ENCODE measurements at places on chromosomes 2 and 18. TPM values are rescaled to one million over a fixed set of nuclear protein-coding genes. Genes with fewer than 3 reads are reported as not detected.
A peak's percentile ranks its signal among the peaks of the same experiment; 100 is the strongest.

The TMEM178A gene
- 0.66 TPM for total RNA-seq

GRCh38 chr18:76306685-76307292 is 188.3 kb downstream of the ZNF516 start:
- no peak for DNase-seq

The GPR45 gene
- not detected for total RNA-seq

- no peak for DNase-seq
These were observed 9.6 kb downstream of the CYRIA start for GRCh38 chr2:16655905-16656642.

The MALT1 gene
- 33.0 TPM for total RNA-seq

The PCARE gene
- not detected for total RNA-seq

GRCh38 chr2:133369901-133370658 is 198.2 kb downstream of the NCKAP5 start:
- no peak for DNase-seq

The ALK gene
- not detected for total RNA-seq

DNA sequence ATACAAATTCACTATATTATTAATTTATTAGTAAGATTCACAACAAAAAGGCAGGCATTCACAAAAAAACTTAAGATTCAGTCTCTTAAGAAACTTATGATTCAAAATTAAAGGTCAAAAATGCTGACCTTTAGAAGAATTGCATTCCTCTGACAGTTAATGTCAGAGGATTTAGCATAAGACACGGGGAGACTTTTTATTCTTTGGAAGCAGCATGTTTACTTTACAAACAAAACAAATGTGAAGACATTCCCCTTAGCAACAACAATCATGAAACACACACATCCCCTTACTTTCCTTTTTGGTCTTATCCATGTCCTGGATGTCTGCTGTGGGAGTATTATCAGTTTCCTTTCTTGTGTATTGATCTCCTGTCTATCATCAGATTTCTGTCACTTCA is 117.1 kb downstream of the RAD51AP2 start:
- no peak for DNase-seq

- no peak for DNase-seq
These were observed 36.9 kb downstream of the TBC1D8 start for GRCh38 chr2:101114268-101114783.

The FAM110C gene
- total RNA-seq = 8.3 TPM

- no peak for DNase-seq
These were observed 121.4 kb upstream of the HS6ST1 start for GRCh38 chr2:128439791-128440665.

- no peak for DNase-seq
These were observed 46.4 kb upstream of the RNF152 start for GRCh38 chr18:61939046-61939674.

DNA sequence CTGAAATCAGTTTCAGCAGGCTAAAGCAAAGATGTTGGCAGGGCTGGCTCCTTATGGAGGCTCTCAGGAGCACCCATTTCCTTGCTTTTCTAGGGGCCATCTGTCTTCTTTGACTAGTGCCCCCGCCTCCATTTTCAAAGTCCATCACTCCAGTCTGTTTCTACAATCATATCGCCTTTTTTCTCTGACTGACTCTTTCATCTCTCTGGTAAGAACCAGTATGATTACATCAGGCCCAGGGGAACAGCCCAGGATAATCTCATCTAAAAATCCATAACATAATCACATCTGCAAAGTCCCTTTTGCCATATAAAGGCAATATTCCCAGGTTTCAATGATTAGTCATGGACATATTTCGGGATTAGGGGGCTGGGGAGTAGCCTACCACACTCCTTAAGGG is 57.0 kb downstream of the CUL3 start:
- no peak for DNase-seq

DNA sequence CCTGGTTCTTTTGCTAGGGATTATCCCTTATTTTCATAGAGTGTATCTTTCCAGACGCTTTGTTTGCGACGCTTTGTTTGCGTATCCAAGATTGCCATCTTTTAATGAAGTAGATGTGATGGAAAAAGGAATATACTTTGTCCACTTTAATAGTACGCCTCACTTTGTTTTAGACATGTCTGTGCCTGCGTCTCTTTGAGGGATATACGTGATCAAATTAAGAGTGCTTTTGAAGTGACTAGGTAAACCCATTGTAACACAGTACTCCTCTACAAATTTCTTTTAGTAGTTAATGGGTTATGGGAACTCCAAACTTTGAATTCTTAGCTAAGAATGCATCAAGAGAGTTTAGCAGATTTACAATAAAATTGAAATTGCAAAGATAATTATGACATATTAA is 27.9 kb downstream of the ACSL3 start:
- no peak for DNase-seq

The LPIN1 gene
- 47.0 TPM for total RNA-seq

DNA sequence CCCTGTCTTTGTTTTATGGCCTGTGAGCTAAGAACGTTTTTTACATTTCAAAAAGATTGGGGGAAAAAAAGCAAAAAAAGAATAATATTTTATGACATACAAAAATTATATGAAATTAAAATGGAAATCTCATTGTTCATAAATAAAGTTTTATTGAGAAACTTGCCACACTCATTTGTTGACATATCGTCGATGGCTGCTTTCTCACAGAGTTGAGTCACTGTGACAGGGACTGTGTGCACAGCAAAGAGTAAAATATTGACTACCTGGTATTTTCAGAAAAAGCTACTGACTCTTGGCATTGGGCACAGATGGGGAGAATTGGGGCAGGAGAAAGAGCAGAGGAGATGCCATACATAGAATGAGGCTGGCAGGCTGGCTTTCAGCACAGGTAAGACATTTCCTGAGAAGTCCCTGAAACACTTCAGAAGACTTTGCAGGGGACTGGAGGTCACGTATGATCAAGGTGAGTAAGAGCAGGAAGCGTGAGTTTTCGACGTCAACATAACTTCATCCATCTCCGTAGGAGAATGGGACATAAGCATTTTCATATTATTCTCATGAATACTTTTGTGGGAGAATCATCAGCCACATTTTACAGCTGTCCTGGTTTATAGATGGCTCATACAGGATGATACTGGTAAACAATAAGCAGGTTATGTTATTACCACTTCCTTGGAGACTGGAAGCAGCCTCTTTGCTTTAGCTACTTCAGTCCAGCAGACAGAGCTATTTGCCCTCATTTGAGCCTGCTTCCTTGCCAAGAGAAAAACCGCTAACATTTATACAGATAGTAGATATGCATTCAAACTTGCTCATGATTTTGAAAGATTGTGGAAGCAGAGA is 32.5 kb upstream of the PUM2 start:
- DNase-seq = no peak

The UGT1A7 gene
- total RNA-seq = not detected

GRCh38 chr2:130827502-130828251 is 9.0 kb upstream of the ARHGEF4 start:
- peak; percentile 88 for DNase-seq

DNA sequence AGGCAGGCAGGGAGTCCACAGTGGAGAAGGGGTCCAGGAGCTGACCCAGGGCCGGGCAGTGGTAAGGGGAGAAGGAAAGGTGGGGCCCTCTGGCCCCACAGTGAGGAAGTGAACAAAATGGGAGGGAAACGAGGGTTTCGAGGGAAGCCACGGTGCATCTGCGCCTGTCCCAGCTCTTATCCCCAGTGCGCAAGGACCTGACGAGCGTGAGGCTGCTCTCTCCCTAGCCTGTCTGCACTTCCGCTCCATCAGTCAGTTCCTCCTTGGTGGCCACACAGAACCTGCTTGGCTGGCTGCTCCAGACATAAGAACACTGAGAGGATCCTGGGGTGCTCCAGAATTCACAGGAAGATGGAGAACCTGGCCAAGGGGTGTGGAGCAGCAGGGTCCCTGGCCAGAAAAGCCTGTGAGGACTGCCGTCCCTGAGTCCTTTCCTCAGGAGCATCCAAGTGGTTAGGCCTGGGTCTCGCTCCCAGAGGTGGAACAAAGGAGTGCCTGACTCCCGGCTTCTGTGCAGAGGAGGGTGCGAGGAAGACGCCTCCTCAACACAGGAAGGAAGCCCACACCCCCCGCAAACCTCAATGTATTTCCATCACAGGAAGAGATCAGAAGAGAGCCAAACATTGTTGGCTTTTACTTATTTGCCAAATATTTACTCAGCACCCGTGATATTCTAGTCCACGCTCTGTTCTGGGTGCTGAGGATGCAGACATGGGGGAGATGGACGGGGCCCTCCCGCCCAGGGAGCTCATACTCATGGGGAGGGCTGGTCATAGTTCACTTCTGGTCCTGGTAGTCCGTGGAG is 43.7 kb upstream of the SEMA4C start:
- no peak for DNase-seq

- DNase-seq = no peak
These were observed 134.3 kb downstream of the ZNF236 start for GRCh38 chr18:76956648-76957047.

Measured in MCF 10A (cell line).